ENCODE measurements at places on chromosomes 12 and 14. TPM values are rescaled to one million over a fixed set of nuclear protein-coding genes. Genes with fewer than 3 reads are reported as not detected.
A peak's percentile ranks its signal among the peaks of the same experiment; 100 is the strongest.

TSHR gene
- 0.98 TPM for total RNA-seq

ALDH1L2 gene
- 17.2 TPM for total RNA-seq

CORO1C gene
- 104 TPM for total RNA-seq

BCL7A gene
- 22.7 TPM for total RNA-seq

TSPAN19 gene
- 0.66 TPM for total RNA-seq

A2M gene
- 971 TPM for total RNA-seq

DNA sequence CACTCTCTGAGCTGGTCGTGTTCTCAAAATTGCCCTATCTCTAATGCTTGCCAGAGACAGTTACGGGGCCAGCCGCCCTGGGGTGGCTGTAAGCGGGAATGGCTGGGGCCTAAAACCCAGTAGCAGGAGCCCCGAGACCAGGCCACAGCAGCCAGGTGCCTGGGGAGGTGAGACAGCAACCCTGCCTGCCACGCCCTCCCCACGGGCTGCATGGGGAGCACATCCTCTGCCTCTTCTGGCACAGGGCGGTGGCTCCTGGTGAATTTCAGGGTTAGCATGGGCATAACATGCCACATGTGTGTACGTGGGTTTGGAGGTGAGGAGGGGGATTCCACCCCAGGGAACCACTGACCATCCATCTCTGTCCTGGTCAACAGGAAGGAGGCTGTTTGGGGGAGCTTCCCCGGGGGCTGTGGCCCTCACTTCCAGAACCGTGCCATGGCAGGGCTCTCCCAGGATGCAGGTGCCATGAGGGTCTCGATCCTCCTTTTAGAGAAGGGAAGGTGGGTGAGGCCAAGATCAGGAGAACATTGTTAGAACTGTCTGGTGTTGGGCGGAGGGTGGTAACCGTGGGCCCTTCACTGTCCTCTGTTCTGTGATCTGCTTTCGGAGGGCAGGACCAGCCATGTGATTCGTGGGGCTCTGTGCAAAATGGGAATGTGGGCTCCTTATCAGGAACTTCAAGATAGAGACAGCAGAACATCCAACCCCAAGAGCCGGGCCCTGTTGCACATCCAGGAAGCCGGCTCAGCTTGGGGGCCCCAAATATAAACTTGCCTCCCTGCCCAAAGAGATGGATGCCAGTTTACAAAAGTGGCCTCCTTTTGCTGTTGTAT, 312.2 kb upstream of the DIO3 start:
- DNase-seq = no peak

DNA sequence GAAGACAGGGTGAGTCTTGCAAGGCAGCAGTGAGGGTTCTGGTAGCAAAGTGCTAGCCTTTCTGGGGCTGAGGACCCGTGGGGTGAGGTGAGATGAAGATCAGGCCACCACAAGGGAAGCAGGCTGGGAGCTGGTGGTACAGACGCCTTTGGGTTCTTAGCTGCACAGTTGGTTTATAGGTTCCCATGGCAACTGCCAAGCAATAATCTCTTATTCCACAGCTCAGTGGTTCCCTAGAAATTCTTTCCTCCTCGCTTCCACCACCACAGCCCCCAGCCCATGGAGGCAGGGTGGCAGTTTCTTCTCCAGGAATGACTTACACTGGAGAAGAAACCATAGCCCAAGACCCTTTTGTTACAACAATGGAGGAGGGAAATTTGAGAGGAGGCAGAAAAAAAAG, 82.1 kb downstream of the CMKLR1 start:
- DNase-seq = peak; percentile 9

GRCh38 chr14:59254146-59254910, 65.9 kb downstream of the DAAM1 start:
- DNase-seq = peak; percentile 56

DNA sequence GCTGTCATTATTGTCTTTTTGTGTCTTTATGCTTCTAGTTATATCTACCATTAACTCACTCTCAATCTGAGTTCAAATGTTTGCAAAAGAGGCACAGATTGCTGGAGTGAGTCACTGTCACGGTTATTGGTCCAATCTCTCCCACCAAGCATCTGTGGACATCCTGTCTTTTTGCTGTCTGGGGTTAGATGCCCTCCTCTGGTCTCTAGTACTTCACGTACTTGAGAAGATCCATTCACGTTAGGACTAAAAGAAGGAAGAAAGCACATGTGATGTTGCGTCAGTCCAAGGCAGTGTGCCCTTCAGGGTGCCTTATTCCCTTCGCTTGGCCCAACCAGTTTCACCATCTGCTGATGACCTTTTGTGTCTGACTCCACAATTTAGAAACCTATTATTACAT, 72.3 kb upstream of the STXBP6 start:
- no peak for DNase-seq

GRCh38 chr14:72625689-72626088, 268.2 kb downstream of the DPF3 start:
- DNase-seq = no peak

DNA sequence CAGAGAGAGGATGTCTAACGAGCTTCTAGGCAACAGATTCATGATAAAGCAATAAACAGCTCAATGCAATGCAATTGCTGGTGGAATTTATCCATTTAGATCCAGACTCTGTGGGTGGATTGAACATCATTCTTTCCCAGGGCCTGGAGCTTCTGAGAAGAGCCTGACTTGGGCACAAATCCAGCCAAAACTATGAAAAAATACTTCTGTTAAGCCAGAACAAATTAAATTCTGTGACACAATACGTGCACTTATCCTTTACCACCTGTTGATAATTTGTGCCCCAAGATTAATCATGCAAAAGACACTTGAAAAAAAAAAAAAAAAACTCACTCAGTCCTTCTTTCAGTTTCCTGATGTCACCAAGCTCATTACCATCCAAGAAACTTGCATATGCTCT, 446.0 kb upstream of the DCN start:
- DNase-seq = no peak

- DNase-seq = no peak
Observed at GRCh38 chr14:81981307-81981675, 447.6 kb upstream of the SEL1L start.

DNA sequence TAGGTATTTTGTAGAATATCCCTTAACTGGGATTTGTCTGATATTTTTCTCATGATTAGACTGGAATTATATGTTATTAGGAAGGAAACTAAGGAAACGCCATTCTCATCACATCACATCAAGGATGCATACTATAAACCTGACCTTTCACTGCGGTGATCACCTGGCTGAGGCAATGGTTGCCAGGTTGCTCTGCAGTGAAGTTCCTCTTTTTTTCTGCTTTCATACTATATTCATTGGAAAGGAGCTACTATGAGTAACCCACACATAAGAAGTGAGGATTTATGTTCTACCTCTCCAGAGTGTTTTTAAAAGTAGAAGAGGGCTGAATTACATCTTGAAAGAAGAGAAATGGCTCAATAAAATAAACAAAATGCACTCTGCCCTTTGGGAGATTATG, 31.0 kb upstream of the GRIP1 start:
- DNase-seq = no peak

DNA sequence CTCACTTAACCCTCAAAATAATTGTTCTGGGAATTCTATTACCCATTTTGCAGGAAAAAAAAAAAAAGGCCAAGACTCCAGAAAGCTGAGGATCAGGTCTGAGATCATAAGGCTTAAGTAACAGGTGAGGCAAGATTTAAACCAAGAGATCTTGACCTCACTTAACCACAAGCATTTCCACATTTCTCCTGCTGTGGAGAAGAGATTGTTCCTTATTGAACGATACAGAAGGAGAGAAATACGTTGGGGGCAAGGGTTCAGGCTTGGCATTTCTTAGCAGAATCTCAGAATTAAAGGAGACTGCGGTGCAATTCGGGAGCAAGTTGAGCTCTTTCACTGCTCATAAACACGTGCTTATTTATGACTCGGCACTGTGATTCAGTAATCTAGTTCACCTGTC, 885.3 kb upstream of the TMEM132C start:
- no peak for DNase-seq

DNA sequence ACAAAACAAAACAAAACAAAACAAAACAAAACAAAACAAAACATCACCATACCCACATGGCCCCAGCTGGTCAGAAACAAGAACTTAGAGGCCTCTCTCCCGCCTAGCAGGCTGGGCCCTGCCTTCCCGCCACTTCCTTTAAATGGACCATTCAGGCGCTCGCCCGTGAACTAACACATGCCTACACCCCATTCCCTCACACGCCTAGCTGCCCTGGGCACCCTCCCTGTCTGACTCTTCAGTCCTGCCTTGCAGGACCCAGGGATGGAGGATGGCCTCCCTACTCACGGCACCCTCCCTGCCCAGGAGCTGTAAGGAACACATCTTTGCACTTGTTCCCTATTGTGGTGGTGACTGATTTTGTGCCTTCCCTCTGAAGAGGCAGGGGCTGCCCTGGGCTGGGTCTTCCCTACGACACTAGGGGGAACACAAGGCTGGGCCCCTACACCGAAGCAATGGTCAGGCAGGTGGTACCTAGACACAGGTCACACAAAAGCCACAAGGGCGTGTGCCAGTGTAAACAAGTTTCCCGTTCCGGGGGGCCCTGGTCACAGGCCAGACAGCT, 21.5 kb downstream of the P2RX2 start:
- DNase-seq = no peak

DNA sequence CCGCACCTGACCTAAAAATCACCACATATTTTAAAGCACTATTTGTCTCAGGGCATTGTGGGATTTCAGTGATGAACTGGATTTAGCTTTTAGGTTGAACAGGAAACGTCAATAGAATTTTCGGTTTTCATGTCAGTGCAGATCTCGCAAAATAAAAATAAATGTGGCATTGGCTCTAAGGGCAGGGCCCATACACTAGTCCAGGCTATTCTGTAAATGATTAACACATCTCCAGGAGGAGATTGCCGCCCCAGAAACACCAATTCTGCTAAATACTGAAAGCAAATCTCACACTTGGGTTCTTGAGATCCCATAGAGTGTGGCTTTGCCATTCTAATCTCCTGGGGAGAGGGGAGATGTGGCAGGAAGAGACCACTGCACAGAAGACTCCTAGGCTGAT, 1494.0 kb upstream of the TMEM132C start:
- DNase-seq = no peak

GRCh38 chr12:29230800-29231560, 81.9 kb downstream of the FAR2 start:
- no peak for DNase-seq

DNA sequence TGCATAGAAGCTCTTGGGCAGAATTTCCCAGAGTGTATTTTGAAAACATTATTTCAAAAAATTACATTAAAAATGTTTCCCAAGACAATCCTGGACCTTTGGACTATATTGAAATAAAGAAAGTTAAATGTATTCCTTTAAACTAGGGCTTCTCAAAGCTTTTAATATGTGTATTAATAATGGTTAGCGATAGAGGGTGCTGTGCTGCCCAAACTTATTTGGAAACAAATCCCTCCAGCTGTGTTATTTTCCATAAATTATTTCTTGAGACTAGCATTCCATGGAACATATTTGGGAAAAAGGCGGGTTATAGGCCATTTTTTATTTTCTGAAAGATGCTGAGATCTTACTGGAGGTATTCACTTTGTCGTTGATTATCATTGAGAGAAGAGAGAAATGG, 397.8 kb upstream of the MIS18BP1 start:
- DNase-seq = no peak

- no peak for DNase-seq
Observed at GRCh38 chr14:51396222-51396815, 156.3 kb downstream of the TMX1 start.

DNA sequence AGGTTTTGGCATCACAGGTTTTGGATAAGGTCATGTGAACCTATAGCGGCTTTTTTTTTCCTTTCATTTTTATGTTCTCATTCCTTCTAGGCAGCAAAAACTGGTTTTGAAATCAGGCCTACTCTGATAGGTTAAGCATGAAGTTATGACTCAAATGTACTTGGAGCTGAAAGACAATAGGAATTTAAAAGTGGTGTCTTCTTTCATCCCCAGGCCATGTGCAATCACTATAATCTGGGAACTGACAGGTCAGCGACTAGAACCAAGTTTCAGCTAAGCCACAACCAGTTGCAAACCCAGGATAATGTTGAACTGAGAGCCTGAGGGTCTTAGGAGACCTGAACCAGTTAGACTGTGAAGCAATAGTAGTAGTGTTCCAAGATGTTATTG, 74.3 kb downstream of the ANO6 start:
- DNase-seq = no peak

- DNase-seq = peak; percentile 83
Observed at GRCh38 chr12:52307836-52308805, 13.1 kb downstream of the KRT83 start.

GRCh38 chr12:116697305-116697704, 40.6 kb downstream of the SPRING1 start:
- DNase-seq = peak; percentile 70

DNA sequence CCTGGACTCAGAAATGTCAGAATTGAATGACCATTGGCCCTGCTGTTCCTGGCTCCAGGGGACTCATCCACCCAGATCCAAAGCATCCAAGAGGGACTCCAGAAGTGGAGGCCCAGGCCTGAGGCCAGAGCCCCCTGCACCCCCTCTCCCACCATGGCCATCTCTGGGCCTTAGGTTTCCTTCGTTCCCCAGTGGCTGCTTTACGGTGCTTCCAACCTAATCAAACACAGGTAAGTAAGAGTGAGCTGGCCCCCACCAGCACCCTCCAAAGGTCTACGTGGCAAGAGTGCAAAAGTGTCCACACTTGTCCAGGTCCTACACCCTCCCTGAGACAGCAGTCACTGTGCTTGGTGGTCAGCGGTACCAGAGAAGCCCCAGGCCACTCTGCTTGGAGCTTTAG, 139.0 kb downstream of the DPF3 start:
- no peak for DNase-seq

GRCh38 chr12:108846290-108846701, 11.1 kb downstream of the SSH1 start:
- no peak for DNase-seq

DNA sequence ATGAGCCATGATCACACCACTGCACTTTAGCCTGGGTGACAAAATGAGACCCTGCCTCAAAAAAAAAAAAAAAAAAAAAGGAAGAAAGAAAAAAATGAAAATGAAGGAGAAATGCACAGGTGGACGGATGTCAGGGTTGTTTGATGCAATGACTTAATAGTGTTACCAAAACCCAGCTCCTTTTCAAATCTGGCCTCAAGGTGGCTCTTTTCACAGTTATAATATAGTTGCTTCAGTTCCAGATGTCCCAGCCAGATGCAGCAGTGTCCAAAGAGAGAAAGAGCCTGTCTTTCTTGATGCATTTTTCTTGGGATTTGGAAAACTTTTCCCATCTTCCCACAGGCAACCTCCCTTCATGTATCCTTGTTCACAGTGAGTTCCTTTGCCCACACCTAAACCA, 36.5 kb downstream of the KCNMB4 start:
- no peak for DNase-seq

GRCh38 chr14:93765155-93765554, 23.1 kb downstream of the PRIMA1 start:
- no peak for DNase-seq

DNA sequence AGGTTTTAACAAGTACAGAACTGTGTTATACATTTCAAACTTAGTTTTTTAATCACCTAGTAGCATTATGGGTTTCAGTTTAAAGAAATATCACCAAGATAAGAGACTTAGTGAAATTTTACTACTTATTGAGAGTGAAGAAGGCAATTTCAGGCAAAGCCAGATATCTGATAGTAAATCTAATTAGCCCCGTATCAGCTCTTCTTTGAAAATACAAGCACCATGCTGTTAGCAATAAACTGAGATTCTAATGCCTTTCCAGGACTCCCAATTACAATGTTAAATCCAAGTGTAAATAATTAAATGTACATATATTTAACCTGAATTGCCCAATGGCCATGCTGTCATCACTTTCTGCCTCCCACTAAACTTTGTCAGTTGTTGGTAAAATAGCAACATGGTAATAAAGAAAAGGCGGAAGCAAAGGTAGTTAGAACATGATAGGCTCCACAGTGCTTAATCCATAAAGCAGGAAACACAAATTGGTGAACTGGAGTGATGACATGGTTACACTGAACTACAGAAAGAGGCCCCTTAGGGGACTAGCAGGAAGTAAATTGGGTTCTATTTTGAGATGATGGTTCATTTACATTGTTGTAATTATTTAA, 646.1 kb downstream of the C12orf50 start:
- DNase-seq = no peak
